ENCODE measurements at places on chromosomes 2 and 18. TPM values are rescaled to one million over a fixed set of nuclear protein-coding genes. Genes with fewer than 3 reads are reported as not detected.

Gene COBLL1
- 135 TPM for polyA plus RNA-seq

Gene RASGRP3
- 19.5 TPM for polyA plus RNA-seq

DNA sequence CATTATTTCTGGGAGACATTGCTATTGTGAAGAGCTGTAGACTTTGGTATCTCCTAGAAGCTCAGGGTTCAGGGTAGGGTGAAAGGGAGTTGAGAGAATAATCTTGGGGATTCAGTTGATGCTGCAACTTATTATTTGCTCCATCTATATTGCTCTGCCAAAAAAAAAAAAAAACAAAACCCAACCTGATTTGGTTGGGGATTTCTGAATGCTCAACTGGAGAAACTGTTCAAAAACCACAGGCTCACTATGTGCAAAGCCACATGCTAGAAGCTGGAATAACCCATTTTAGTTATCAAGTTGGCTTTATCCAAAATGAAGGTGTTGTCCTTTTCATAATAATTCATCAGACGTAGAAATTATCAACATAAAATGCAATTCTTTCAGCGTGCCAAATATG lies 309.1 kb downstream of the TGIF1 start:
- DNase-seq = no peak

DNA sequence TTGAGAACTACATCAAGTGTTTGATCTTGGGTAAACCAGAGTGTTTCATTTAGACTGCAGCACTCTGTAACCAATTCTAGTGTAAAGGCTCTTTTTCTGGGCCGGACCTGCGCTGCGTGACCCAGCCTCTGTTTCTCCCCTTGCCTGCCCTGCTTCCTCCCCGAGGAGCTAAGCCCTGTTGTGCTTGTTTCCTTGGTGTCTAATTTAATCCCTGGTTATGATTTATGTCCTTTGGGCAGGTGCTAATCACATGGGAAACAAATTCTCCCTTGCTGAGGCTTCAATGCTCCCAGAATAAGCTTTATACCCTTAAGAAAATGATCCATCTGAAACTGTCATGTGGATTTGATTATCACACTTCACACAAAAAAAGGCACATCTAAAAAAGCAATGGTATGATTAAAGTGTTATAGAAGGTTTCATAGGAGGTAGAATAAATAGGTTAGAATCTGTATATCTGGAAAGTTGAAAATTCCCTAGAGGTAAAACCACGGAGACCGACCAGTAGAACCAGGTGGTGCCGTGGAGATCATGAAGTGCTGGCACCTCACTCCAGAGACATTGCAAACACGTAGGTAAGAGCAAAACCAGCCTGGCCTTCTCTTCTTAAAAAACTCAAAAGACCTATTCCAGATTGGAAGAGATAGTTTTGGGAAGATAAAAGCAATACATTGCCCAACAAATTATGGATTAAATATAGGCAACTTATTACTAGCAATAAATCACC lies 31.0 kb upstream of the SLC9A2 start:
- DNase-seq = no peak

GRCh38 chr2:38981003-38981669 lies 91.5 kb downstream of the ARHGEF33 start:
- no peak for DNase-seq

DNA sequence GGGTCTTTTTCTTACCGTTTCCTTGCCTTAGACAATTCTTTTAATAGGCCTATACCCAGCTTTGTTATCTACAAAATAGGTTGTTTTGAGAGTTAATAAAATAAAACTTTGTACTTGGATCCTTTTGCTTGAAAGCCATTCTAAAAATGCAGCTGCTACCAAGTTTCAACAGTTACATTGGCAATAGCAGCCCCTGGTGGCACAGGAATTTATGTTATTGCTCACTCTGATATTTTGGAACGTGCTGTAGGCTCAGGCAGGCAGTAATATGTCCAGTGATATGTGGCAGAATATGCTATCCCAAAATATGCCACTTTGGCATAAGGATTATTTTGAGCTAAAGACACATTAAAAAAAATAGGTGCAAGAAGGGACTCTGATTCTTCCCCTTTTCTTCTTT lies 6.7 kb upstream of the COMMD1 start:
- DNase-seq = no peak

DNA sequence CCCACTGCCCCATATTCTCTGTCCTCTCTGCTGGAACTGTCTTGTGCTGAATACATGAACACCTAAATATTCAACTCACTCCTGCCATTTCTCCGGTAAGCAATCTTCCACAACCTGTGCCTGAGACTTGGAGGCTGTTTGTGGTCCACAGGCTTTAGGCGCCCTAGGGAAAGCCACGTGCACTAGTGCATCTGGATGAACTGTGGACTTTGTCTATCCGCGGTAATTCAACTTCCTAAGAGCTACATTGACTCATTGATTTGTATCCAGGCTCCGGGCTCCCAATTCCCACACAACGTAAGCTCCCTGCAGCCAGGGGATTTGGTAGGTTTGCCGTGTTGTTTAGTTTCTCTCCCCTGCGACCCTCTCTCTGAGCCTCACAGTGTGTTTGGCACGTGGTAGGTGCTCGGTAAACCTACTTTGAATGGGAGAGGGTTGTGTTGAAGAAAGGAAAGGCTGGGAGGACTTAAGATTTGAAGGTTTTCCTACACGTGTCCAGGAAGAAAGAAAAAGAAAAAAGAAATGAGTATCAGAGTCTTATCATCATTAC lies 718.2 kb downstream of the DPP10 start:
- DNase-seq = no peak

Gene GALNT14
- 37.6 TPM for polyA plus RNA-seq

GRCh38 chr18:27382567-27383216 lies 197.6 kb upstream of the CHST9 start:
- no peak for DNase-seq

DNA sequence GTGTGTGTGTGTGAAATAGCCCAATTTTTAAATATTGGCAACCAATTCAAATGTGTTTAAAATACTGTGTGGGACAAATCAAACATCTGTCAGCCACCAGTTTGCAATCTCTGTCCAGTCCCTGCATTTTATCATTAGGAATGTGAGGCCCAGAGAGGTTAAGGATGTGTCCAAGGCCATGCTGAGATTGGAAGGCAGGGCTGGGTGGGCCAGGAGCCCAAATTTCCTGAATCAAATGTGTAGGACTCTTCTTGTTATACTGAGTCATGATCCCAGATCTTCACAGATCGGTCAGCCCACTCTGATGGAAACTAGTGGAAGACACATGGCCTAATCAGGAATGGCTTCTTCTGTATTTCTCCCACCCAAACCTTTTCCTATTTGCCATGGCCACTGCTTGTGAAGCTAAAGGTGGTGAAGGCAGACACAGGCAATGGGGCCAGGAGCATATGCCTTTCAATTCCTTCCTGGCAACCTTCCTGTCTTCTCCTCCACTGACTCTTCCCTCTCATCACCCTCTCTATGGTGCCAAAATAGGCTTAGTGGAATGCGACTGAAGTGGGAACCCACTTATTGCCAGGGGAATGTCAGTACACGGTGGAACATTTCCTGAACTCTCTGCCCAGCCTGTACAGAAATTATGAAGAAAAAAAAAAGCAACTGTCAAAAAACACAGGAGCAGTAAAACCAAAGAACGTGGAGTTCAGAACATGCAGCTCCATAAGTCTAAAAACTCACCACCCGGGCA lies 35.5 kb downstream of the ZEB2 start:
- DNase-seq = no peak

- DNase-seq = no peak
Observed at GRCh38 chr2:216888887-216889622, 29.2 kb upstream of the TNP1 start.

Gene DNER
- 67.7 TPM for polyA plus RNA-seq

DNA sequence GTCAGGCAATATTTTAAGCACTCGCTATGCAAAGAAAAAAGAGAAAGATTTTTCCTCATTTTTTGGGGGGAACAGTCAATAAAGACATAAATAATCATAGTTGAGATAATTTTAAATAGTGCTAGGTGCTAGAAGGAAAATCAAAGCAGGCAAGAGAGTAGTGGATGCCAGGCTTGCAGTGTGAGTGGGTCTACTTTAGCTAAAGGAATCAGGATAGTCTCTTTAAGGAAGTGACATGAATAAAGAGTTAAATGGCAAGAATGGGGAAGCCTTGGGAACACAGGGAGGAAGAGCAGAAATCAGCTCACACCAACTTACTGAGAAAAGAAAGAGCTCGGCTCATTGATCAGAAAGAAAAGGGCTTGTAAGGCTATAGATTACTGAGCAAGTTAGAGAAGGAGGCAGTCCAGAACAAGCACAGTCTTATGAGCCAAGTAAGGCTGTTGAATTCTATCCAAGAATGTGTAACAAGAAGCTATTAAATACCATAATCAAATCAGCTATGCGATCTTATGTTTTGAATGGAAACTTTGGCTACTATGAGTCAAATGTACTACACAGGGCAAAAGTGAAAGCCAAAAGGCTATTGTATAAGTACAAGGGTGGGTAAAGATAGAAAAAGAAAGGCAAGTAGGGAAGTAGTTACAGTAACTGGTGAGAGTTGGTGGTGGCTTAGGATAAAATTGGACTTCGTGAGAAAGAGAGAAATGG lies 833.8 kb upstream of the PIK3C3 start:
- no peak for DNase-seq

DNA sequence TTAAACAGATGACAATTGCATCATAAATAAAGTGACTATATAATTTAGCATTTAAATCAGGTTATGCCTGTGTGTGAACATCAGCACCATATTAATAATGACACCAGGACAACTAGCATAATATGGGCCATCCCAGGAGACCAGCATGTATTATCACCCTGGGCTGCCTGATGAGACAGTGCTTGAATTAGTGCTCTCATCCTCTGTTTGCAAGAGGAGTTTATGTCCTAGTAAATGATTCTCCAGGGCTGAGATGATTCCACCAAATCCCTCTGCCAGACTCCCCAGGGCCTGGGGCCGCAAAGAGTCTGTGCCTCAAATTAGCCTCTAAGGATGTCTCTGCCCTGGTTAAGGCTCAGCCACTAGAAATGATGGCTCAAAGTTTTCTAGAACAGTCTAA lies 97.7 kb downstream of the SGPP2 start:
- no peak for DNase-seq

Gene IL1F10
- polyA plus RNA-seq = not detected

DNA sequence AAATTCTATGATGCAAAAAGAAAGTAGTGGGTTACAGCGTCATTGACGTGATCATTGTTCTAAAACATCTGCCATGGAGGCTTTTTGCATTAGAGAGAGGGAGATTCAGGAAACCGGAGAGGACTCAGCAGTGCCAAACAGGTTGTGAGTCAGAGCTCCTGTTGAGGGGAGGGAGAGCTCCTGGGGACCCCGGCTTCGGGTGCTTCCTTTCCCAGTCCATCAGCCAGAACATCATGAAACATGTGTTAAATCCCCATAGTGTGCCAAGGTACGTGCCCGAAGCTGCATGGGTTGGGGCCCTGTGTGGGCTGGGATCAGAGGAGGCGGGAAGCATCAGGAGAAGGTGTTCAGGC lies 791 bp upstream of the CYRIA start:
- DNase-seq = no peak

DNA sequence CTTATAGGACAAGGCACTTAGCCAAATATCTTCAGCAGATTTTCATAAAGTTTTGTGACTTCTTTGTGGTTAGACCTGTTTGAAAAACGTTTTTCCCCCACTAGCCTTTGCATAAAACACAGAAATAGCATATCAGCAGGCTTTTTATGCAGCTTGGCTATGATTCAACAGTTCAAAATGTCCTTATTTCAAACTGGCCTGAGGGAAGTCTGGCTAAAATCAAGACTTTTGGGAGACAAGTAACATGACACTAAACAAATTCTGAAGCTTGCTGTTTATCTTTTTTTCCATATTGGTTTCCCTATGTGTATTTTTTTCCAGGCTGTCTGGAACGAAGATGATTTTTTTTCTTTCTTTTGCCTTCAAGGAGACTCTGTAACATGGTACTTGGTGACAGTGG lies 95.1 kb upstream of the L3MBTL4 start:
- DNase-seq = no peak

DNA sequence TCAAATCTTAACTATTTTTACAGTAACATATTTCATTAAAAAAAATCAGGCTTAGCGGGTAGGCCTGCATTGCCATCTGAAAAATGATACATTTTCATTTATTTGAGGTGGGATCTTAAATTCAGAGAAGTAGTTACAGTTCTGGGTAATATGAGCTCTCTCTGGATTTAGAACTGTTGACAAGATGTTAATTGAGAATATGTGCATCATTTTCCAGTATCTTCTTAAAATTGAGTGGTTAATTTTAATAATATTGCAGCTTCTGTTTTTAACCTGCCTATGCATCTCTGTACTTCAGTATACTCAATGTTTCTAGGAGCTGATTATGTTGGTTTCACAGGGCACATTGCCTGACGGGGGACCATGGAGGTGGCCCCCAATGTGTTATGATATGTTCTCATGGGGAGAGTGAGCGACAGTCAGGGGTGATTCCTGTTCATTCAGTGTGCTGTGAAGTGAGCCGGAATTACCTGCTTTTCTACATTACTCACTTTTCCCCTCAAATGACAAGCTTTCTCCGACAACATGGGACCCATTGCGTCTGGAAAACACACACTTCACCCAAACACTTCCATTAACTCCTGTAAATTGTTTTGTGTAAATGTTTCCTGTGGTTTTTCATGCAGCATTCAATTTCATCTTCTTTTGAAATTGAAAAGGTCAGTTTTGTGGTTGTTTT lies 406.2 kb downstream of the MTX2 start:
- DNase-seq = no peak

Gene RTKN
- polyA plus RNA-seq = 55.9 TPM

Gene SPTBN1
- 225 TPM for polyA plus RNA-seq

DNA sequence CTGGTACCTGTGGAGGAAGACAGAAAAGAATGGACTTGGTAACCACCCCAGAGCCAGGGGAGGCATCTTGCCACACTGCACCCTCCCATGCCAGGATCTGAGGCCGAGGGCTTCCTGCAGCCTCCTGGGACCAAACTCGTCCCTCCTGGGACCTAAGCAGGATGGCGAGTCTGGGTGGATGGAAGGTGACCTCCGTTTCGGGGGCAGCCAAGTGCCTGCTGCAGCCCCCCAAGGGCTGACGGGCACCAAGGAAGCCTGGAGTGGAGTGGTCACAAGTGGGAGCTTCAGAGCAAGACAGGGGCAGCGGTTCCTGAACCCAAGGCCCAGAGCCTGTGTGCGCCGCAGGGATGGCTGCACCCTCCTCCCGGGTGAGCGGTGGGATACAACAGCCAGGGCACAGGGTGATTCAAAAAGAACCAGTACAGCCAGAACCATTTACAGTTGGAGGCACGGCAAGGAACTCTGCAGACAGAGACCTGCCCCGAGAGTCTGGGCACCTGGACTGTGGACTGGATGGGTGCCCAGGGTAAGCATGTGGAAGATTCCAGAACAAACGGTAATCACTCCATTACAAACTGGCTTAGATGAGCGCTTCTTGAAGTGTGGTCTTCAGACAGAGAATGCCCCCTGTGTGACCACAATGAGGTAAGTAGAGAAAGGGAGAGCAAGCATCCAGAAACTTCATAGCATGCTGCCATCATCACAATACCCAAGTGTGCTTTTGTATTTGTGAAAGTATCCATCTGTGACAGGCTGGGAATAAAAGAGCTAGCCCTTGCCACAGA lies 12.1 kb downstream of the HS1BP3 start:
- no peak for DNase-seq

Gene LIMS2
- 16.4 TPM for polyA plus RNA-seq

- no peak for DNase-seq
Observed at GRCh38 chr2:165283342-165283741, 44.1 kb downstream of the SCN2A start.
